Caco-2 (cell line): ENCODE measurements at places on chromosomes 2 and 18.

DNA sequence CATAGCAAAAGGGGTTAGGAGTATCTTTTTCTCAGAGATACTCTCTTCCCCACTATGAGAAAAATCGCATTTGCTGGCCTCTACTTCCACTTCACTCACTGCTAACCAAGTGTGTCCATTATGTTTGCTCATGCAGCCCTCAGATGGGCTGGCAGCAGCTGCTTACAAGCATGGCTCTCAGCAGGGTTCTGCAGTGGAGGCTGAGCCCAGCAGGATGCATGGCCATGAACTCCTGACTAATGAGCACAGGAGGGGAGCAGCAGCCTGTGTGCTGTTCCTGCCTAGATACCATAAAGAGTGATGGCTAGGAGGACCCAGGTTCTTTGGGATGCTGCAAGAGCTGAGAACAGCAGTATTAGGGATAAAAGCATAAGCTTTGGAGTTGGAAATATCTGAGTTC, 316.9 kb upstream of the THSD7B start:
- DNase-seq = no peak

GRCh38 chr2:150466741-150467620, 20.5 kb downstream of the RND3 start:
- DNase-seq = no peak

- DNase-seq = no peak
These were observed 116.8 kb upstream of the SPRED2 start for GRCh38 chr2:65549257-65549627.

DNA sequence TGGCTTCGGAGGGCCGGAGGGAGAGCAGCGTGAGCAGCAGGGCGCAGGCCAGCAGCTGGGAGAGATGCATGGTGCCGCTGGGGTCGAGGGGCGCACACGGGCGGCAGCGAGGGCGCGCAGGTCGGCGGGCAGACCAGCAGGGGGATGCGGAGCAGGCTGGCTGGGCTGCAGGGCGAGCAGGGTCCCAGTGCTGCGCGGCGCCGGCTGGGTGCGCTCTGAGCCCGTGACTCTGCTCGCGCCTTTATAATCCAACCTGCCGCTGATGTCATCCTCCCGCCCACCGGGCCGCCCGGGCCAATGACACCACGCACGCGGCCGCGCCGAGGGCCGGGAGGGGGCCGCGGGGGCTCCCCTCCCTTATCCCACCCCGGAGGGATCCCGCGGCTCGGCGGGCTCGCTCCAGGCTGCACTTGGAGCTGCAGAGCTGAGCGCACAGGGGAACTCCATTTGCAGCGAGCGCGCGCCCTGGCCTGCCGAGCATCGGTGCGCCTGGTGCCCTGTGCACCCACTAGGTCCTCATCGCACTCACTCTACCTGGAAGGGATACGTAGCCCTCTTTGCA, at the start of gene NPPC:
Gene NPPC, minus strand, starts transcription at position 217 of the 562 bp plus-strand sequence. Its CDS starts 147 bp downstream, at position 70.
- DNase-seq = peak; percentile 49

DNA sequence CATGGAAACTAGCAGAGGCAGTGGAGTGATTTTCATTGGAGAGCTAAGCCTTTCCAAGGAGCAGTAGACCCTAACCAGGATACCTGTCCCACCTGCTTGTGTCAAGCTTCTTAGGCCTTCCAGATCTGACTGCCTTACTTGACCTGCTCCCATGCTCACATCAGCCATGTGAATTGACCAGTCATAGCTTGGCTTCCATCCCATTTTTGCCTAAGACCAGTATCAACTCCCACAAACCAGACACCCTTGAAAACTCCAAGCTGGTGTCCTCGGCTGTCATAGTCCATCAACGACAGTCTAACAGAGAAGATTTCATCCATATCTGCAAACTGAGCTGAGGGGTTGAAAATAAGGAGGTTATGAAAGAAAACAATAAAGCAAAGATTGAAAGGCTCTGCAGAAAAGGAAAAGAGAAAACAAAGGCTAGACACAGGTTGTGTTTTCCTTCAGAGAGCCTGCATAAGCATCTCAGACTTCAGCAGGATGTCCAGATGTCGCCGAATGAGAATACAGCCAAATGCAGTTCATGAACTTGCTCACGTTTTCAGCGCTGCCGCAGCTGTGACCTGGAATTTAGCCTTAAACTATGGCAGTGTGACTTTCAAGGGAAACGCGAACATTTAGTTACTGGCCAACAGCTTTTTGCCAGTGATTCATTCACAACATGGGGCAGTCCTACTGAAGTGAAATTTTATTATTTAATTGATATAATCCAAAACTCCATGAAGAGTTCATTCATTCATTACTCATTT, 868.1 kb upstream of the ID2 start:
- no peak for DNase-seq

GRCh38 chr18:68427951-68428401, 286.9 kb downstream of the TMX3 start:
- no peak for DNase-seq

DNA sequence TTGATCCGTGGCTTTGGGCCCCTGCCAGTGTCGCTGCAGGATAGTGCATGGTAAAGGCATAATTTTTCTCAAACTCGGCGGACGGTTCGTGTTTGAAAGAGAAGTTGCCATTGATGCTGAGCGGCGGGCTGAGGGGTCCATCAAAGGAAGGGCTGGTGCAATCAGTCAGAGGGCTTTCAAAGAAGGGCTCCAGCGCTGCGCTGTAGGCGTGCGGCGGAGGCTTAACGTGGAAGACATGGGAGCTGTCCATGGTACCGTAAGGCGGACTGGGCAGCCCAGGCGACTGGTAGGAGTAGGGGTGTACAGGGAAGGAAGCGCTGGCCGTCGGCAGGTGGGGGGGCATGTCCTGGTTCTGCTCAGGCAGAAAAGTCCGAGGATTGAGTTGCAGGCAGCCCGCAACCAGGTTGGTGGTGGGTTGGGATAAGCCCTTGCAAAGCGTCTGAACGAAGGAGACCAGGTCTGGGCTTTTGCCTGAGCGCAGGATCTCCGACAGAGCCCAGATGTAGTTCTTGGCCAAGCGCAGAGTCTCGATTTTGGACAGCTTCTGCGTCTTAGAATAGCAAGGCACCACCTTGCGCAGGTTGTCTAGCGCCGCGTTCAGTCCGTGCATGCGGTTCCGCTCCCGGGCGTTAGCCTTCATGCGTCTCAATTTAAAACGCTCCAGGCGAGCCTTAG, 2.3 kb downstream of the NEUROD1 start:
- peak; percentile 62 for DNase-seq

GRCh38 chr2:47028171-47028570, 112.6 kb upstream of the MCFD2 start:
- no peak for DNase-seq

GRCh38 chr2:57726294-57726693, 320.3 kb upstream of the VRK2 start:
- no peak for DNase-seq

DNA sequence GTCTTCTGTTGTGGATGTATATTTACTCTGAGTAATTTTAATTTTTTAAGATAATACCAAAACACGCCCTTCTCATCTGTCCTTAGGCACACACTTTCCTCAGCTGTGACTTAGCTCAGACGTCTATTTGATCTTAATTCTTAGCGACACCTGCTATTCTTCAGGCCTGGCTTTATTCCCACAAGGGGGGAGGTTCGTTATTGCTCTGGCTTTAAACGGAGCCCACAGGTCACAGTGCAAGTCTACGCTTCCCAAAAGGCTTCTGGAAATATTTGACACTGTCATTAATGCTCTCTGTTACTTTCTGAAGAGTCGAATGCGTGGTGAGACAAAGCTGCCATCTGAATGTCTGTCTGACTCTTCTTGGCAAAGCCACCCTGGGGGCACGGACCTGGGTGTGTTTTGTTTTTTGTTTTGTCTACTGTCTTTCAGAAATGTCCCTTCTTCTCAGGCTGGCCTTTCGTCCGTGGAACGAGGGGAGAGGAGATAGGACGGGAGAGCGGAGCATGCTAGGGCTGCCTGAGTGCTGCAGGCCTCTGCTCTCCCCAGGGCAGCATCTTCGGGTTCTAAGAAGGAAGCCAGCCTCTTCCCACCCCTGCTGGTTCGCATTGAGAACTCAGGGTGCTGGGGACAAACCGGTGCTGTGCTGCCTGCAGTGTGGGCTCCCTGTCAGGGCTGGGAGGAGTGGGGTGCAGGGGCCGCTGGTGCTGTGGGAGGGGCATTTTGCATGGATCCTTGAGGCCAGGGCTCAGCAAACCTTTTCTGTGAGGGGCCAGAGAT, 61.9 kb downstream of the ASAP2 start:
- no peak for DNase-seq

GRCh38 chr2:54876764-54877163, 153.3 kb downstream of the EML6 start:
- DNase-seq = no peak

- no peak for DNase-seq
These were observed 94.4 kb downstream of the SGPP2 start for GRCh38 chr2:222518570-222519381.

DNA sequence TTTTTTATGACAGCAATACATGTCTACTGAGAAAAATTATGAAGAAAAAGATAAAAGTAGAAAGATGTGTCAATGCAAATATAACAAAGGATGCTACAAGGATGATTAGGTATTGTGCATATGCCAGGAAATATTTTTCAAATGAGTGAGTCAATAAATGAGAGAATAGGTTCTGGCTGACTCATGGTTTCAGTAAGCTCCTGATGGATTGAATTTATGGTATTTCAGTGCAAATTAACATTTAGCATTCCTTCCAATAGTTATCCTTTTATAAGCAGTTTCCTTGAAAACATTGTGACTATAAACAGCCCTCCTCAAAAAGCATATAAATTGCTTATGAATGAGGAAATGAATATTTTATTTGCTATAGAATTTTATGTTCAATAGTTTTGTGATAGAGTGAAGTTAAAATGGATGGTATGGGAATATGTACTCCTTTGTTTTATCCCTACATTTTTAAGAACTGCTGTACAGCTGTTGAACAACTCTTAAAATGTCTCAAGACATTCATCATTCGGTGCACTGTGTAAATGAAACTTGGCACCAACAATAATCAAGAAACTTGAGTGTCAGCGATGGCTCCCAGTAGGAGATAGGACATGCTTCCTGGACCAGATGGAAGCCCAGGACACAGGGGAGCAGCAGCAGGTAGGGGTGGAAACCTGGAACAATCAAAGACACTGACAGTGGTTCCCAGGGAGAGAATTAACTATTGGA, 144.7 kb downstream of the PMAIP1 start:
- DNase-seq = no peak

DNA sequence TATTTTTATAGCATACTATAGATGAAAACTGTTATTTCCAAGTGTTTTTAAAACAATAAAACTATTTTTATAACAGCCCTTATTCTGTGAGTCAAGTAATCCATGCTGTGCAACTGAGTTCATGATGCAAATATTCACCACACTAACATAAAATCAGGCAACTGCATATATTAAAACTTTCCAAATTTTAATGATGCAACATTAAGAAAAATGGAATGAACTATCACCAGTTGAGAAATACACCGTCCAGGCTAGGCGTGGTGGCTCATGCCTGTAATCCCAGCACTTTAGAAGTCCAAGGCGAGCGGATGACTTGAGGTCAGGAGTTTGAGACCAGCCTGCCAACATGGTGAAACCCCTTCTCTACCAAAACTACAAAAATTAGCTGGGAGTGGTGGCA, 114.5 kb downstream of the CDH2 start:
- DNase-seq = no peak

- DNase-seq = no peak
These were observed 154.1 kb downstream of the SMAD7 start for GRCh38 chr18:48796491-48797205.

DNA sequence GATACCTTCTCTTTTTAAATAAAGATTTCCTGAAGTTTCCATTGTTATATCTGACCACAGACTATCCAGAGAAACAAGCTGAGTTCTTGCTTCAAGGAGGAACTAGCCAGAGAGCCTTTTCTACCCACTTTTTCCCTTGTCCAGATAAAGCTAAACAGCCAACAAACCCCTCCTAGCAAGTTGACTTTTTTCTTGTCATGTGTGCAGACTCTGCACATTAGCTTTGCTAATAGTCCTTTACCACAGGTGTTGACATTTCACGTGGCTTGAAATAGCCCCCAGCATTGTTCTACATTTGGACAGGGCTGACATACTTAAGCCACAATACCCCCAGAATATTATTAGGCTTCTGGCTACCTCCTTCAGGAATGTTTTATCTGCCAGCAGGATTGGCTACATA, 40.7 kb downstream of the PCBP1 start:
- no peak for DNase-seq

GRCh38 chr2:2635025-2635528, 304.0 kb upstream of the MYT1L start:
- no peak for DNase-seq

GRCh38 chr18:48910972-48911545, 39.7 kb downstream of the SMAD7 start:
- DNase-seq = no peak

DNA sequence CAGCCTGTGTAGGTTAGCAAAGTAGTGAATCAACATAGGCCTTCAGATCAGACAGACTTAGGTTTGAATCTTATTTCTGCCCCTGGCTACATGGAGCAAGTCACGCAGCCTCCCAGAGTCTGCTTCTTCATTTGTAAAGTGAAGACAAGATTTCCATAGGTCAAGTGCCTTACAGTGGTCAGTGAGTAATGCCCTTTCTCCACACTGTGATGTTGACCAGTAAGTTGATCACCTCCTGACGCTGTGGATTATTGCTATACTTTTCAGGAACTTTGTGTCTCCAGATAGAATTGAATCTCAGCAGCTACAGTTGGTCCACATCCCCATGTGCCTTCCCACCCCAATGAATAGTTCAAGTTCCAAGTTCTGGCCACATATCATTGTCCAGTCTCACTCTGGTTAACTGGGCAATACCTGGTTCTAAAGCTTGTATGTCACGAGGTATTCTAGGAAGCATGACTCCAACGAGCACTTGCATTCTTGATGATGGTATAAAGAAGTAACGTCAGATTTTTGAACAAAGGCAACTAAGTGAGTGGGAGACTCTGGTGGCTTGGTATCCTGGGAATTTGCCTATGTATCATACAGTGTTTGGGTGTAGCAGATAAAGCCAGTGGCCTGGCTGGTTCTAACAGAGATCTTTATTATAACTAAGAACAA, 2.1 kb upstream of the CLIP4 start:
- no peak for DNase-seq

DNA sequence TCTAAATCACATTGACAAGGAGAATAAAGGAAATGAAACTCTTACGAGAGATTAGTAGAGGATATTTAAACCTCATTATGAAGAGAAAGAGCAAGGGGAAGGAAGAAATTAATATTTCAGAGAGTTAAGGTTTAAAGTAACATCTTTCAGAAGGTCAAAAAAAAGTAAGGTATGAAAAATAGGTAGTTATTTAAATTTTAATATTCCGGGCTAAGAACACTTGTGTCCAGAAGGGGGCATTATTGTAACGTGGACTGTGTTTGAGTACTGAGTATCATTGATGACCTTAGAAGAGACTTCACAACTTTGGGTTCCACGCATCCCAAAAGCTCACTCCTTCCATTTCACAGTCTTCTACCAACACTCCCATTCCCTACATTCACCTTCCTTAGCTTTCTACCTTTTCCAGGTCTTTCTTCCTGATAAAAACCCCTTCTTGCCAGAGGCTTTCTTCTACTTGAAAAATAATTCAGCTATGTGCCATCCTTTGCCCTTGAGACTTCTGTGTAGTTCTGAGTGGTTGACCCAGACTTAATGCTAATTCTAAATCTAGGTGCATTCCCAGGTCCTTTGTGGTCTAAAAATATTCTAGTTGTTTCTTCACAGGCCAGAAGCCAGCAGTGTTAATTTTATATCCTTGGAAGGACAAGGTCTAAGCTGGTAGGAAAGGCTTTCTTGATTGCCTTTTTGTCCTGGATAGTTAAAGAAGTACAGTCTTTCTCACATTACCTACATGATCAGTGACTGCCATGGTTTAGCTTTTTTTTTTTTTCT, 16.5 kb downstream of the DYNC1I2 start:
- peak; percentile 26 for DNase-seq
